ENCODE measurements at places on chromosomes 2 and 18. TPM values are rescaled to one million over a fixed set of nuclear protein-coding genes. Genes with fewer than 3 reads are reported as not detected.

- H3K27me3 ChIP-seq, result peaks cover 54% of the 10 kb centered on the region
- no peak for DNase-seq
- peaks cover 12% of the 10 kb centered on the region for H3K4me1 ChIP-seq
- no peak overlapping the region for H3K4me3 ChIP-seq
Observed at GRCh38 chr2:119521433-119522050, 2.7 kb downstream of the SCTR start.

- 0 out of 2 replicates have a peak, but pooled peaks cover 4% of the 10 kb centered on the region for H3K27me3 ChIP-seq
- no peak overlapping the region for H3K27ac ChIP-seq
- H3K4me1 ChIP-seq, result no peaks in the 10 kb centered on the region
- DNase-seq, result no peak
Observed at GRCh38 chr2:43851011-43851980, 12.5 kb downstream of the ABCG8 start.

The ANKRD62 gene
- not detected for total RNA-seq

The ANO7 gene
- 5.1 TPM for total RNA-seq

- DNase-seq, result no peak
- H3K4me3 ChIP-seq, result no peak overlapping the region
- no peaks in the 10 kb centered on the region for H3K36me3 ChIP-seq
- H3K27me3 ChIP-seq, result no peaks in the 10 kb centered on the region
Observed at GRCh38 chr2:12391116-12391515, 325.6 kb upstream of the TRIB2 start.

The SLC40A1 gene
- total RNA-seq, result not detected

The SATB2 gene
- total RNA-seq, result 5.7 TPM

The STAT4 gene
- total RNA-seq, result 0.16 TPM

The IL37 gene
- total RNA-seq, result not detected

All from GM23338 (cell line).